ENCODE measurements at places on chromosomes 12 and 14.

DNA sequence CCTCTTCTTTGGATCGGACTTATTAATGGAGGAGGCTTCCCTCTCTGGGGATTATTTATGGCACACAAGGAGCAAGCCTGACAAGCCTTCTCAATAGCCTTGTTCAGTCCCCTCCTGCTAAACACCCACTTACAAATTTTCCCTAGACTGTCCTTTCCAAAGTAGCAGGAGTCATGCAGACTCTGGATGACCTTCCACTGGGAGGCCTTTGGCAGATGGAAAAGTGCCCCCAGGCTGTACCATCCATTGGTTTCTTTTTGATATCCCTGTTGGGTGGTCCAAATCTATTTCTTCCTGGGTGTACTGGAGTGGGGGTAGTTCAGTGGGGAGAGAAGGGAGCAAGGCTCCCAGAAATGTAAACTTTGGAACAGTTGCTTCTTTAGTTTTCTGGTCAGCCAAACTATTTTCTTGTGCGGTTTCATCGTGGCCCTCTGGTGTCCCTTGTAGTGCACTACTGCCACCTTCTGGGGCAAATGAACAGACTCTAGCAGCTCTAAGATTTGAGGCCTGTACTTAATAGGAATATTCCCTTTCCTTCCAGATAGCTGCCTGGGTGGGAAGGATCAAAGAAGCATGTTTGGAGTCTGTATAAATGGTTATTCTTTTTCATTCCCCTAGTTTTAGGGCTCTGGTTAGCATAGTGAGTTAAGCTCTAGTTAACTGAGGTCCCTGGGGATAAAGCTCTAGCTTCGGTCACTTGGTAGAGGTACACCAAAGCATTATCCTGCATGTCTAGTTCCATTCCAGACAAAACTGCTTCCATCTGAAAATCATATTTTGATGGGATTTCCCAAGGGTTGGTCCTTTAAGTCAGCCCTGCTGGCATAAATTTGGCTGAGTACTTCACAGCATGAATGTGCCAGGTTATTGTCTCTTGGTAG, 409.5 kb downstream of the SLC6A15 start:
- DNase-seq: no peak

GRCh38 chr12:57614178-57614947, 3.1 kb downstream of the ARHGEF25 start:
- no peak for DNase-seq

GRCh38 chr12:92261071-92261470, 115.4 kb upstream of the BTG1 start:
- DNase-seq: no peak

DNA sequence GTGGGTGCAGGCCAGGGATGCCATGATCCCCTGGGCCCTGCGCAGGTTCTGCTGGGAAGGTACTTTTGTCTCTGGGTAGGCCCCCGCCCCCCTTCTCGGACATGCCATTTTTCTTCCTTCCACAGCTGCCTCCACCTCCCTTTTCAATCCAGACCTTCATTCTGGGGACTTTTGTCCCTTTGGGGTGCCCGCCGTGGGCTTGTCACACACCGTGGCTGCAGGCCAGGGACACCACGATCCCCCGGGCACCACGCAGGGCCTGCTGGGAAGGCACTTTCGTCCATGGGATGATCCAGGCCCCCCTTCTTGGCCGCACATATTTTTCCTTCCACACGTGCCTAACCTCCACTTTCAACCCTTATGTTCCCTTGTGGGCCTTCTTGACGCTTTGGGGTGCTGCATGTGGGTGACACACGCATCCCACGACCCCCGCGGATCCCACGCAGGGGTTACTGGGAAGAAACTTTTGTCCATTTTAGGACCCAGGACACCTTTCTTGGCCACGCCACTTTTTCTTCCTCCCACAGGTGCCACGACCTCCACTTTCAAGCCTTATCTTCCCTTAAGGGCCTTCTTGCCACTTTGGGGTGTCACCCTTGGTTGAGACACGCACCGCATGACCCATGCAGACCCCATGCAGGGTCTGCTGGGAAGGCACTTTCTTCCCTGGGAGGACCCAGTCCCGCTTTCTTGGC, 272.5 kb downstream of the ALG10 start:
- no peak for DNase-seq

GRCh38 chr12:130258863-130259262, 78.8 kb upstream of the PIWIL1 start:
- no peak for DNase-seq
